Stimulated activated CD4-positive, alpha-beta T cell treated with anti-CD3 and anti-CD28 coated beads, TNF-alpha, amount 100 ng/mL, for 1 hour (primary cell): ENCODE measurements at places on chromosomes 5 and 9.

DNA sequence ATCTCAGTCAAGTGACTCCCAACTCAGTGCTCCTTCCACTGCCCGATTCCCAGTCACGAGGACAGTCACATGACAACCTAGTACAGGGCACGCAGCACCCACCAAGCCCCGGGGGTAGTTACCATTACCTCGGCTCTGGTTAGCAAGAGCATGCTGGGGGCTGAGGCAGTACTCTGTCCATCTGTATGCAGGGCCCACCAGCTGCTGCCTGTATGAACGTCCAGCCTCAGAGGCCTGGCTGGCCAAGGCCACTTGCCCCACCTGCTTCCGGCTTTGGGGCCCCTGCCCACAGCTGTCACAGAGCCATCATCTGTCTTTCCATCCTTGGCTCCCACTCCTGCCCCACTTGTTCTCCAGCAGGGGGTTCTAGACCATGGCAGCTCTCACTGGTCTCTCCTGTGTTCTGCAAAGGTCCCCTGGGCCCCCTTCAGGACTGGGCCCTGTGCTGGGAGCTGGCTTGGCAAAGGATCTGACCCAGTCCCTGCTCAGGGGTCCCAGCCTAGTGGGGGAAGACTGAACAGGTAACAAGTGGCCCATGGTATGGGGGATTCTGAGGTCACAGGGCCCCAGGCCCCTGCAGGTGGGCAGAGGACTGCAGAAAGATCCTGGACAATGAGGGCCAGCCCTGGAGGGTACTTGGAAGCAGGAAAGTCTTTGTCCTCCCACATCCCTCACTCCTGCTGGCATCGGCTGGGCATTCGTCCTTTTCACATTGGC is 3.3 kb downstream of the RPL35 start:
- no peak for DNase-seq

DNA sequence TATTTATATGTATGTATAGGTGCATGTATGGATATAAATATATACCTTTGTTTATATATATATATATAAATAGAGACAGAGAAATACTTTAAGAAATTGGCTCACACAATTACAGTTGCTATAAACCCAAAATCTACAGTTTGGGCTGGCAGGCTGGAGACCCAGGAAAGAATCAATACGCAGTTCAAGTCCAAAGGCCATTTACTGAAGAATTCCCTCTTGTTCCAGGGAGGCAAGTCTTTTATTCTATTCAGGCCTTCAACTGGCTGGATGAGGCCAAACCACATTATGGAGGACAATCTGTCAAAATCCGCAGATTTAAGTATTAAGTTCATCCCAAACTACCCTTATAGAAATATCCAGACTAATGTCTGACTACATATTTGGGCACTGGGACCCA is 144.7 kb downstream of the ARL15 start:
- no peak for DNase-seq

GRCh38 chr9:75855509-75855908 is 35.0 kb upstream of the PCSK5 start:
- DNase-seq: no peak

DNA sequence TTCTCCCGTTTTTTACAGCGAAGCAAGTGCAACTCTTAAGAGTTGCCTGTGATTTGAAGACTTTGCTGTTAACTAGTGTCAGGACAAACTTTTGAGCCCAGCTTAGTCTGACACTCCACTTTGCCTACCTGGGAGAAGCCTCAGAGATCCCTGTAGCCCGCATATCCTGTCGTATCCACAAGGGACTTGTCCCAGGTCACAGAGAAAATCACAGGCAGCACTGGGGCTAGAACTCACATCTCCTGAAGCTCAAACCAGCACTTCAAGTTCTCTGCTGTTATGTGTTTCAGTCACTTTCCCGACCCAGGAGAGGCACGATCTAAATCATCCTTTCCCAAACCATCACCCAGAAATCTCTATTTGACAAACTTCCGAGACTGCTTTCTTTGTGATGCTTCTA is 584.5 kb downstream of the ACTL7B start:
- DNase-seq: no peak

- no peak for DNase-seq
Observed at GRCh38 chr9:127050591-127051001, 71.8 kb downstream of the ANGPTL2 start.

DNA sequence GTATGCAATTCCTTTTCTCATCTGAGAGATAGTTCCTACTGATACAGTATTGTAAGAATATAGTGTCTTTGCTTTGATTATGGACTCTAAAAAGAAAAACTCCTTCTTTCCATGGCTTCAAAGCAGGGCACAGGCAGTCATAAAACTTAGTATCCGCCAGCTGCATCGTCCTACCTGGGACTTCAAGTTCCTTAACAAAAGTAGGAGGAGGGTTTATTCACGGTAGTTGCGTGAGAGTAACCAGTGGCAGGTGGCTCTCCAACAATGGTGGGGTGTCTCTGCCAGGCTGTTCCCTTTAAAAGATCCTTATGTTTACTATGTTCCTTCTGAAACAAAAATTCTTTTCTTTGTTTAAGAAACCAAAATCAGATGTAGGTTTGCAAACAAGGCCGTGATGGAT is 173.5 kb upstream of the DMAC1 start:
- DNase-seq: no peak

- DNase-seq: no peak
Observed at GRCh38 chr9:85089188-85089969, 419.9 kb downstream of the NTRK2 start.

GRCh38 chr5:74085782-74086181 is 459.8 kb downstream of the ARHGEF28 start:
- no peak for DNase-seq

DNA sequence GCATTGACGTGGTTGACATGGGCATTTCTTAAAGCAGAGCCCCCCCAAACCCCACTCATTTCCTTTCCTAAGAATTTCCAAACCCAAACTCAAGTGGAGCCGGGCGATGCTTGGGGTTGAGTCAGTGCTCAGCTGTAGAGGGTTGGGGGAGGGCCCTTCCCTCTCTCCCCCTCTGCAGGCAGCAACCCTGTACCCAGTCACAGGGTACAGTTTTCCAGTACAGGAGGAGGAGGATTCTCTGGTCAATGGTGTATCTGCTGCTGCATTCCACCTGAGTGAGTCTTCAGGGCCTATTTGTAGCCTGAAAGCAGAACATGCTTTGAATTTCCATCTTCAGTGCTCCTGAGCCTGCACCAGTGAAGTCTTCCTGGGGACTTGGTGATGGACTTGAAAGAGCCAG is 55.8 kb downstream of the ENTREP1 start:
- DNase-seq: no peak

DNA sequence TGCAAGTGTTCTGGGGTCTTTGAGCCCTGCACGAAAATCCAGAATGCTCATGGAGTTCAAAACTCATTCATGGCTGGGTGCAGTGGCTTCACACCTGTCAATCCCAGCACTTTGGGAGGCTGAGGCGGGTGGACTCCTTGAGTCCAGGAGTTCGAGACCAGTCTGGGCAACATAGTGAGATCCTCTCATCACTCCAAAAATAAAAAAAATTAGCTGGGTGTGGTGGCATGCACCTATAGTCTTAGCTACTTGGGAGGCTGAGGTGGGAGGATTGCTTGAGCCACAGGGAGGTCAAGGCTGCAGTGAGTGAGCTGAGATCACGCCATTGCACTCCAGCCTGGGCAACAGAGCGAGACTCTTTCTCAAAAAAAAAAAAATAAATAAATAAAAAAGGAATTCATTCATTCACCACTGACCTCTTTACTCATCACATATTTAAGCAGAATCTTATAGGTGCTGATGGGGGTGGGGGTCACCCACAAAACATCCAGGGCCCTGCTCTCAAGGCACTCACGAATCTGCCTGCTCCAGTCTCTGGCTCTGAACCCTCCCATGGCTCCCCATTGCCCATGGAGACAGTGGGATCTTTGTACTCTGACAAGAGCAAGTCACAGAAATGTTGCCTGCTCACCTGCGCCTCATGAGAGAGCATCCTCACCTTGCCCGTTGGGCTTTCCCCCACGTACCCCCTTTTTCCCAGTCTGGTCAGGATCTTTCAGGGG is 76.7 kb upstream of the IER5L start:
- no peak for DNase-seq

GRCh38 chr5:40700116-40700782 is 20.5 kb downstream of the PTGER4 start:
- no peak for DNase-seq

DNA sequence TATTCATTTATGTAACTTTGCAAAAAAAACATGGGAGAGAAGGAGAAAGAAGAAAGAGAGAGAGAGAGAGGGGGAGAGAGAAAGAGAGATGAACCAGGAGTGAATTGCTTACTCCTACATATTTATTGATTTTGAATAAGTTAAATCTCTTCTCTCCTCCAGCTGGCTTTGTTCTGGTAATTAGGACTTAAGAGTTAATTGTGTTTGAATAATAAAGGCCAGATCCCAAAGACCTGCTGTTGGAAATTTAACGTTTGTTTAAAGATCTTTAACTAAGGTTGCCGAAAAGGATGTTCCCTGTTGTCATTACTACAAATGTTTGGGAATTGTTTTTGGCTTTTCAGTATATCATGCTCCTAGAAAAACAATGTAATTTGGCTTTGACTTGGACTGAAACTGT is 473.0 kb downstream of the TUSC1 start:
- DNase-seq: no peak

DNA sequence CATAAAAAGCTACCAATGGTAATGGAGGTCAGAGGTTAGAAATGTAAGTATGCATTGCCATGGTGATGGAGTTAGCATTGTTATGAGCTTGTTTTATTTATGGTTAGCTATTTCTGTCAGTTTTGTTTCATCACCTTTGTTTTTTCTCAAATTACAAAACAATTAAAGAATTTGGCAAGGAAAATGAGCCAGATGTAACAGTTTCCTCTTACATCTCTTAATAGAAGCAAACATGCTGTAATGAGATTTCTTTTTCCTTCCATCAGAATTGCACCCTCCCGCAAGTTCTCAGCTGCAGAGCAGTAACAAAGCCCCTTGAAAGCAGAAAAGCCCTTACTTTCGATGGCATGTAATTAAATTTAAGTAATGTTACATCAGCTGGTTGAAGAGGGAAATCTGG is 233.0 kb downstream of the SGCD start:
- DNase-seq: no peak

DNA sequence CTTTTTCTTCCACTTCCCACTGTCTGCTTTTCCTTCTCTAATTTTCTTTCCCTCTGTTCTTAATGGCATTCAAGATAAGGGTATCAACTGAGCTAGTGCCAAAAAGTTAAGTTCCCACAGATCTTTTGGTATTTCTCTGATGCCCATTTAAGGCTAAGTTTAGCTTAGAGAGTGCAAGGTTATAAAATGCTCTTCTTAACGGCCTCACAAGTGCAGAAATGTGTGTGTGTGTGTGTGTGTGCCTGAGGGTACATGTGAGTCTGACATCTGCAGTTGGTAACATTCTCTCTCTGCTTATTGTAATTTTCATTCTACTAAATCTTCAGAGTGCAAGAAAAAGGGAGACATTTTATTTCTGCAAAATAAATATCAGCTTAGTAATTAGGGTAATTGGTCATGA is 24.2 kb downstream of the FBN2 start:
- DNase-seq: no peak

DNA sequence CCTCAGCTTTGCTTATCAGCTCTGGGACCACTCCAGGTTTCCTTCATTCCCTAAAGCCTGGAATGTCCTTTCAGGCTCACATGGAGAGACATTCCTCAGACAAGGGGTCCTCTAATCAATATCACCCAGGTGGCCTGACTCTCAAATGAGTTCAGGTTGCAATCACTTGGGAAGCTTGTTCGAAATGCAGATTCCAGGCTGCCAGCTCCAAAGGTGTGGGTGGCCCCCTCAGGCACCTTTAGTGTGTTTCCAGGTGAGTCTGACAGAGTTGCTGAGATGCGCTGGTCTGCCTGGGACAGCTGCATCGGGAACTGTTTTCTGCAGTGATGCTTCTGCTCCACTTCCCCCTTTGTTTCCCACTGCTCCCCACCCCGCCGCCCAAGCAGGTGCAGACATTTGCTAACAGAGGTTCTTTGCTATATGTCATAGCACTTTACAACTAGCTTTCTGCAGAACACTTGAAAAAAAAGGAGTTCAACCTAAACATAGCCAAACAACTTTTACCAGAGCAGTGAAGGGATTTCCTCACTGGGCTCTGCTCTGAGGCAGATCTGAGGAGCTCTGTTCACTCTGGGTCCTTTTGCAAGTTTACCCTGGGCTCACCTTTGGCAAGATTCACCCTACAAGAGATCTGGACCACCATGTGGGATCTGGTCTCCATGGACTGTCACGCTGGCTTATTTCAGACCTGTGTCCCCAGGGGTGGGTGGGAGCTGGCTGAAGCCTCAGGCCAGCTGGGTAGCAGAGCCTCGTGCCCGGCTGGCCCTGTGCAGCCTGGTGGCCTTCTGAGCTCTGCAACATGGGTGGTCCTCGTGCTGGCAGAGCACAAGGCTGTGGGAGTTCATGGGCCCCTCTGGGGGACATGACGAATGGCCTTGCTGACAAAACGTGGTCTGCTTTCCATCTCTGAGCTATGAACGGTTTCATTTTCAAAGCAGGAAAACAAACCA is 539.6 kb downstream of the CCDC171 start:
- DNase-seq: no peak

- DNase-seq: no peak
Observed at GRCh38 chr5:142771666-142772065, 1.5 kb downstream of the ARHGAP26 start.

DNA sequence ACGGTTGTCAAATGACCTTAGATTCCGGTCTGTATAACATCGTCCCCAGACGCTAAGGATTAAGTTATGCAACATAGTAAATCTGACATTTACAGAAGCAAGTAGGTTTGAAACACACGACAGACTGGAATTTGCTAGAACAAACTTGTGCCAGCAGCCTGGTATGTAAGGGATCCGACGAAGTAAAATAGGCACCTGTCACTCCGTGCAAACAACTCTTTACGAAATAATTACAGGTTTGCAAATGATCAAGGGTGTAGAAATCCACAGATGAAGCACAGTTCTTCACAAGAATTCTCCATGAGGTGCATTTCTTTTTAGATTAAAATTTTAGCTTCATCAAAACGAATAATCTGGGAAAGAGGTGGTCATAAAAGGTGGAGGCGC is 508 bp downstream of the MOCS2 start:
- DNase-seq: no peak

DNA sequence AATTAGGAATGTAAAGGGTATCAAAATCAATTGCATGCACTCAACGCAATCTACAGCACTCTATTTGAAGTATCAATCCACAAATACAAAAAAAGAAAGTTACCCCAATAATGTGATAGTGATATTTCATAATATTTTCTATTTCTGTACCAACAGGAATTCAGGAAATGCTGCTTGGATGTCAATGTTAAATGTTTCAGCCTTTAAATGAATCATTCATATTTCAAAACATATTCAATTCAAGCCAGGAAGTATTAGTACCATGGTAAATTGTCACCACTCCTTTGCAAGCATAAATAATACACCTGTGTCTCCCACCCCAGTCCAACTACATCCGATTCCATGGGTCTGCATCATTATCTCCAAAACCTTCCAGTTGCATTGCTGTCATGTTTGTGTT is 1185.5 kb upstream of the CDH18 start:
- DNase-seq: no peak
